Activated T-cell treated with anti-CD3 and anti-CD28 coated beads, Interleukin-2, amount 50 U/mL, for 24 hours (primary cell): ENCODE measurements at places on chromosomes 5 and 9.
A peak's percentile ranks its signal among the peaks of the same experiment; 100 is the strongest.

GRCh38 chr5:147874910-147875367, 3.6 kb upstream of the SCGB3A2 start:
- no peak for DNase-seq

DNA sequence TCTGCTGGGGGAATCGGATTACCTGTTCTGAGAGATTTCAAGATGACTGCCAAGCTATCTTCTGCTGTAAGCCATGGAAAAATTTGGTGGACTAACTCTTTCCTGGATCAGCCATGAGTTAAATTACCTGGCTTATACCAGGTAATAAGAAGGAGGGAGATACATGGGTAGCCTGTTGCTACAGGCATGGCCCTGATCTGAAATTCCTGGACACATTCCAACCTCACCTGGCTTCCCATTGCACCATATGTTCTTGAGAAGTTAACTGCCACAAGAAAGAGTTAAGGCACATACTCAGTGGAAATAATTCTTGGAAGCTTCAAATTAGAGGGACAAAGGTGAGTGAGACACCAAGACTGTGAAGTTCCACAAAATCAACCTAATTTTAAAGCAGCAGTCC, 371.3 kb downstream of the ACTL7B start:
- no peak for DNase-seq

DNA sequence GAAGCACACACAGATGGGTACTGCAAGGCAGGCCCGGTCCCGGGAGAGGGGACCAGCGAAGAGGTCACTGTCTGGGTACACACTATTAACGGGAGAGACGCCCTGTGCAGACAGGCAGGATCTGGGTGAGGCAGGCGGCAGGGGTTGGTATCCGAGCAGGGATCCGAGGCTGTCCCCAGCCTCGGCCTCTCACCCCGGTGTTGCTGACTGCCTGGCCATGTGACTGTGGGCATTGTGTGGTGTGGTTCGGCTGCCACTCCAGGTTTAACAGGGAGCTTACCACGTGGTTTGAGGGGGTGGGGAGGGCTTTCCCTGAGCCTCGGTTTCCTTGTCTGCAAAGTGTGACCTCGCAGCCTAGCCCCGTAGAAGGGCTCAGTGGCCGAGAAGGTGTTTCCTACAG, 11.1 kb upstream of the RALGDS start:
- DNase-seq = no peak

DNA sequence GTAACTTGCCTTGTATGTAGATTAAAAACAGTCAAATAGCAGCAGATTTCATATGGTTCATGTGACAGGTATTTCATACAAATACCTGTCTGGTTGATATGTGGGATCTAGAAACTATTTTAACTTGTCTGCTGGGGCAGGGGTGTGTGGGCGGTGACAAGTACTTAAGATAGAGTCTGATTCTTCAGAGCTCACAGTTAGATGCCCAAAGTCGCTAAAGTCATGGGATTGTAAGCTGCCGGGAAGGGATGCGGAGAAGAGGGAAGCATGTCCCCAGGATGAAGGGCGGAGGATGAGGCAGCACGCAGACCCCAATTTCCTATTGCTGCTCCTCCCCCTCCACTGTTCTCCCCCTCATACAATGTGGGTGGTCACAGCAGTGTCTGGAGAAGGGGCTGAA, 13.3 kb downstream of the ANXA6 start:
- DNase-seq = no peak

DNA sequence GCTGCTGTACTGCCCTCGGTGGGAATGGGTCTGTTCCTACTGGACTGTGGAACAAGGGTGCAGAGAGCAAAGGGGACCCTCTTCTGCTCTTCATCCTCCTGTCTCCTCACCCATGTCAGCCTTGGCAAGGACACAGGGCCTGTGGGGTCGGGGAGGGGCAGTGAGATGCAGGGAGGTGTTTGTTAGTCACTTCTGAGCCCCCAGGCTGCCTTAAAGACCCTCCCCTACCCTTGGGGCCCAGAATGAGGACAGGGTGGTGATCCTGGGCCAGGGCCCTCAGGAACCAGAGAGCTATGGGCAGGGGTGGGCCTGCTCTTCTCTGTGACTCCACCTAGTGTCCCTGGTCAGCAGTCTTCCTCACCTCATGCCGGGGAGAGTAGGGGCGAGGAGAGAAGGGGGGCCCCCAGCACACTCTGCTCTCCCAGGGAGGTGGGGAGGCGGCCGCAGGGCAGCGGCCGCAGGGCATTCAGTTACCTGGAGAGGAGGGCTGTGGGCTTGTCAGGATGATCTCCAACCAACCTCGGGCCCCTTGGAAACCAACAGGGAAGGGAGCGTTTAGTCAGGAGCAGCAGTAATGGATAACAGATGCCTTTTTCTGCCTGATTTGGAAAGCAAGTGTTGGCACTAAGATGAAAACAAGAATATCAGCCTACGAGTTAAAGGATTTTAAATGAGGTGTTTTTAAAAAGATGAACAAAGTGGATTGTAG, 62.0 kb upstream of the GARNL3 start:
- DNase-seq = no peak

GRCh38 chr5:32031089-32031488, 143.0 kb downstream of the GOLPH3 start:
- DNase-seq = no peak

- DNase-seq = peak; percentile 74
Measured at GRCh38 chr9:97889941-97890887, 32.1 kb downstream of the TRMO start.

DNA sequence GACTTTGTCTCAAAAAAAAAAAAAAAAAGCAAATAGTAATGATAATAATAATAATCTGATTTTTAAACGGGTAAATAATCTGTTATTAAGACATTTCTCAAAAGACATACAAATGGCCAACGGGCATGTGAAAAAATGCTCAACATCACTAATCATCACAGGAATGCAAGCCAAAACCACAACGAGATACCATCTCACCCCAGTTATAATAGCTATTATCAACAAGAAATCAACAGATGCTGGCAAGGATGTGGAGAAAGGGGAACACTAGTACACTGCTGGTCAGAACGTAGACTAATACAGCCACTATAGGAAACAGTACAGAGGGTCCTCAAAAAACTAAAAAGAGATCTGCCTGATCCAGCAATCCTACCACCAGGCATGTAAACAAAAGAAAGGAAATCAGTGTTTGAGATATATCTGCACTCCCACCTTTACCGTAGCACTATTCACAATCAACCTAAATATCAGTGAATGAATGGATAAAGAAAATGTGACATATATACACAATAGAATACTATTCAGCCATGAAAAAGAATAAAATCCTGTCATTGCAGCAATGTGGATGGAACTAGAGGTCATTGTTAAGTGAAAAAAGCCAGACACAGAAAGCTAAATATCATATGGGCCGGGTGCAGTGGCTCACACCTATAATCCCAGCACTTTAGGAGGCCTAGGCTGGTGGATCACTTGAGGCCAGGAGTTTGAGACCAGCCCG, 24.9 kb downstream of the VAV2 start:
- no peak for DNase-seq

DNA sequence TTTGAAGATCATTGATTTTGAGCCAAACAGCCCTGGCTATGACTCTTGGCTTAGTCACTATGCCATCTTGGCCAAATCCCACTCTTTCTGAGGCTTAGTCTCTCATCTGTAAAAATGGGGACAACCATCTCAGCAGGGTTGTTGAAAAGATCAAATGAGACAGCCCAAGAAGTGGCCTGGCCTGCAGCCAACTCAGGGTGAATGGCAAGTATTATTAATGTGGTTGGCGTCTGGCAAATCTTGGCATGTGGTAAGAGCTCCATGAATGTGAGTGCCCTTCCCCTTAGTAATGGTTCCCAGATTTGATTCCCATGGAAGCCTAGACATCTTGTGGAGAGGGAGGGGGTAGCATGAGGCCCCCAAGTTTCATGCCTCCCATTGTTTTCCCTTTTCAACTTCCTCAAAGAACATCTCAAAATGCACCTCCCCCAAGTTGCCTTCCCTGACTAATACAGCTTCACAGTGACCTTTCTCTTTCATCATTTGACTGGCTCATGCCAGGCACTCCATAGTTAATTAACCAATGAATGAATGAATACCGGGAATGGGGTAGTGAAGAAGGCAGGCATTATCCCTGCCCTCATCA, 11.8 kb upstream of the TGFBI start:
- no peak for DNase-seq

DNA sequence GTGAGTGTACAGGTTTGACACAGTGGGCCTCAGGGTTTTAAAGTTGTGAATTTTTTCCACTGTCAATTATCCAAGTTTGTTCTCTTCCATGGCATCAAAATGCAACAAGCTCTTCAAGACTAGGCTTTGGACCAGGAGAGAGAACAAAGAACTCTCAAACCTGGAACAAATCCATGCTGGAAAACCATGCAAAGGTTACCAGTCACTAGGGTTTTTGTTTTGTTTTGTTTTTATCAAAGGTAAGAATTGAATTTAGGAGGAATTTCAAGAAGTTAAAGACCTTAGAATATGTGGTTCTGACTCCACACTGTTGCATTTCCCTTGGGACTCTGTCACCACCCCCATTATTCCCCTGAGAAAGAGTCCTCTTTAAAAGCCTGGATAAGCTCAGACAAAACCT, 191.1 kb upstream of the PIK3R1 start:
- DNase-seq = no peak

- no peak for DNase-seq
Measured at GRCh38 chr5:107476783-107477182, 194.0 kb downstream of the EFNA5 start.
